ENCODE measurements at places on chromosomes 16 and 17.

DNA sequence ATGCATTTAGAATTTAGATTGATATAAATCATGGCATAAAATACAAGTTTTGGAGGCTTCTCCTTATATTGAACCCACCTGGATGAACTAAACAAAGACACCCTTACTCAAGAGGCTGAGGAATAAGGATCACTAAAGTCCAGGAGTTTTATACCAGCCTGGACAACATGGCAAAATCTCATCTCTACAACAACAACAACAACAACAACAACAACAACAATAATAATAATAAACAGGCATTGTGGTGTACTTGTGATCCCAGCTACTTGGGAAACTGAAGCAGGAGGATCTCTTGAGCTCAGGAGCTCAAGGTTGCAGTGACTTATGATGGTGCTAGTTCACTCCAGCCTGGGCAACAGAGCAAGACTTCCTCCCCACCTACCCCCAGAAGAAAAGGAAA, 558.0 kb downstream of the TOX3 start:
- no peak for DNase-seq

GRCh38 chr17:43439041-43439440, 40.2 kb downstream of the ARL4D start:
- DNase-seq = no peak

DNA sequence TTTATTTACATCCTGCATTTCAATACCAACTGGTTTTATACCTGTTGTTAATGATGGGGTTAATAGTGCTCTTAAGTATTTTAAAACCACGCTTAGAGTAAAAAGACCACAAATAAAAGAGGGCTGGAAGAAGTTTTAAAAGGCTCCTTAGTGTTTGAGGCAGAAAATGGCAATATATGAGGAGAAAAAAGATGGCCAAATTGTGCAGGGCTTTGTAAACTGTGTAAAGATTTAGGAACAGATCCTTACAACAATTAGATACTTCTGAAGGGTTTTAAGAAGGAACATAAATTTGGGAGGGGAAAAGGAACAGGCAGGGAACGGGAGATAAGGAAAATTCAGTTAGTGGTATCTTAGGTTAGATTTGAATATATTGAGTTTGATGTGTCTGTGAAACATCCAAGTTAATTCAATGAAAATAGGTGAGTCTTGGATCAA, 12.7 kb downstream of the CDC27 start:
- DNase-seq = no peak

GRCh38 chr16:4639899-4640509, 15.4 kb downstream of the MGRN1 start:
- DNase-seq = no peak

- no peak for DNase-seq
Observed at GRCh38 chr17:4743216-4743615, 3.5 kb upstream of the CXCL16 start.

DNA sequence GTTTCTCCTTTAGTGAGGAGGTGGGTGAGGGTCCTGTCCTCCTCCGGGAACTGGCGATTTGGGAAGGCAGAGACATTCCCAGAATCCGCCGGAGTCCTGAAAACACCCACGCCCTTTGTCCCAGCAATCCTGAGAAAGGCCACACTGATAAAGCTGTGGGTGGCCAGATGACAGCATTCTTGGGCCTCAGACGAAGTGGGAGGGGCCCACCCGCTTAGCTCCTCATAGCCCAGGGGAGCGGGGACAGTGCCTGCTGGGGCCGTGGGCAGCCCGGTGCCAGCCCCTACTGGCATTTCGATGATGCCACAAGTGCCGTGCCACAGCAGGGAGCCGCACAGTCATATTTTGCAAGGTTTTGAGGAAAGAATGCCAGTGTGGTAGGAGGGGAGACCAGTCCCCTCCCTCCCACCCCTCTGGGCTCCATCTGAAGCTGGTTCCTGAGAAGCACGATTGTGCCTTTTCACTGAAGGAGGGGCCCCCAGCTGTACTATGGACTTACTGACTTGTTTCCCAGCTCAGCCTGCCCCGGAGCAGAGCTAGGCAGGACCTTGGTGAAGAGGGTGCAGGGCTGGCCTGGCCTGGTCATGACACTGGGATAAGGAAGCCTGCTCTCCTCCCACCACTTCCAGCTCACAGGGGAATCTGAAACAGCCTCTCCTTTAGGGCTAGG, 20.9 kb upstream of the MPRIP start:
- DNase-seq = no peak
